ENCODE measurements at places on chromosomes 3 and 15. TPM values are rescaled to one million over a fixed set of nuclear protein-coding genes. Genes with fewer than 3 reads are reported as not detected.
A peak's percentile ranks its signal among the peaks of the same experiment; 100 is the strongest.

TASOR gene
- polyA plus RNA-seq, result 29.0 TPM

ZNF774 gene
- polyA plus RNA-seq, result 1.5 TPM

TMPRSS7 gene
- not detected for polyA plus RNA-seq

CACNA2D2 gene
- polyA plus RNA-seq, result 11.6 TPM

CKMT1A gene
- 0.38 TPM for polyA plus RNA-seq

DHFR2 gene
- 3.9 TPM for polyA plus RNA-seq

GOLGA8R gene
- 4.1 TPM for polyA plus RNA-seq

TRAT1 gene
- 0.20 TPM for polyA plus RNA-seq

GRCh38 chr3:184222521-184222920 lies 6.9 kb upstream of the VWA5B2 start:
- DNase-seq, result no peak

GRCh38 chr15:71962537-71962936 lies 152.2 kb downstream of the NR2E3 start:
- no peak for DNase-seq

DNA sequence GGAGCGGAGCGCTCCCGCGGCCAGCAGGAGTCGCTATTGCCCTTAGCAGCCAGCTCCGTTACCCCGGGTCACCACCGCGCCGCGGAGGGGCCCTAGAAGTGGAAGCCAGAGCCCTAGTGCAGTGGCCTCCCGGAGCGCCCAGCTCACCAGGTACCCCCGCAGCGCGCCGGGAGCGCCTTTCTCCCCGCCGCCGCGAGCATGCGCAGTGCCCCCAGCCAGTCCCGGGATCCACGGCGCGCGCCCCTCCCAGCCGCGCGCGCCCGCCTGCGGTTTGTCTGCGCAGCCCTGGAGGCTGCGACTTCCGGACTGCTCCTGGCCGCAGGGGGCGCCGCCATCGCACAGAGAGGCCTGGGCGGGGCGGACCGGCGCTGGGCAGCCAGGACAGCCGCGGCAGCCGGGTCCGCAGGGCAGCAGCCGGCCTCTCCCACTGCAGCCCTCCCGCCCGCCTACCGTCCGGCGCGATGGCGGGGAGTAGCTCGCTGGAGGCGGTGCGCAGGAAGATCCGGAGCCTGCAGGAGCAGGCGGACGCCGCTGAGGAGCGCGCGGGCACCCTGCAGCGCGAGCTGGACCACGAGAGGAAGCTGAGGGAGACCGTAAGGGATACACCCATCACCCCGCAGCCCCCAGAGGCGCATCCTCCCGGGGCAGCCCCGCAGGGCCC lies 5.7 kb downstream of the TPM1 start:
- DNase-seq, result peak; percentile 95

GRCh38 chr3:74590620-74591262 lies 23.7 kb downstream of the CNTN3 start:
- peak; percentile 12 for DNase-seq

- no peak for DNase-seq
These were observed 866.9 kb downstream of the ROBO1 start for GRCh38 chr3:78900880-78901279.

DNA sequence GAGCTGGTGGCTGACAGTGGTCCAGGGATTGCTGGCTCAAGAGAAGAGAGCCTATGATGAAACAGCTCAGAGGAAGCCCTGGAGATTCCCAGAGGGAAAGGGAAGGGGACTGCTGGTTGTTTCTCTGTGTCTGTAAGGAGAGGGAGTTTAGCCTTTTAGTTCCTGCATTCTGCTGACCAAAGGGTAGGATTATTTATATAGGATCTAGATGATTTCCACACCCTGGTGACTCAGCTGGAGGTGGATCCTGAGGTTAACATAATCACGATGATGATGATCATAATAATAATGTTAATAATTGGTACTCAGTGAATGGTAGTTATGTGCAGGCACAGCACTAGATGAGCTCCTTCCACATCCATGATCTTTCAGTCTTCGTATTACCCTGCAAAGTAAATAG lies 144.9 kb downstream of the EPHB1 start:
- DNase-seq, result no peak

DNA sequence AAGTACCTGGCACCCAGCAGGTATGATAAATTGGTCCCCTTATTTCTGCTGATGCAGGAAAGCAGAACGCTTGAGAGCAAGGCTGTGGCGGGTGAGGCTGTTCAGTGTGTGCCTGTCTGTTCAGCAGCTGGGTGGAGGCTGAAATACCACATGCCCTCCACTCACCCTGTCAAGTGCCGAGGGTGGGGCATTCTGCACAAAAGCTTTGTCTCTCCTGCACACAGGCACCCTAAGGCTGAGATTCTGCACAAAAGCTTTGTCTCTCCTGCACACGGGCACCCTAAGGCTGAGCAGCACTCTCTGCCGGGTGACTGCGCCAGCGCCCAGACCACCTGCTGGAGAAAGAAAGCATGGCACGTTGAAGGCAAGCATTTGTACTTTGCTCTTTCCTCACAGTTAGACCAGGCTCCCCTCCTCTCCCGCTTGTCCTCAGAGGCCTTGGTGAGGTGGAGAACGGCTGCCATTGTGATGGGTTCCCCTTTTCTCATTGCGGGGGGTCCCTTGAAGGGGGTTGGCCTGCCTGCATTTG lies 97.5 kb downstream of the BDH1 start:
- no peak for DNase-seq

DNA sequence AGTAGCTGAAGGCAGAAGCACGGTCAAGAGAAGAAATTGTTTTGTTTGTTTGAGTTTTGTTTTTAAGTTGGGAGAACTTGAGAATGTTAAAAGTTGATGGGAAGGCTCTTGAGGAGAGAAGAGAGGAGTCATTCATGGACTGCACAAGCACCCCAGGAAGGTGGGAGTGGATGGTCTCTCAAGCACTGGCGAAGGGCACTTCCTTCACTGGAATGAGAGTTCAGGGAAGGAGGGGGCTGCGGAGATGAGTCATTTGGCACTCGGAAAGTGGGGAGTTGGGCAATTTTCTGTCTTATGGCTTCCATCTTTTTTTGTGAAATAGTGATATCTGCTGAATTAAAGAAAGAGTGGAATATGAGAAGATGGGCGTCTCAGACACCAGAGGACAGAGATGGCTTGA lies 66.0 kb downstream of the ATP13A4 start:
- DNase-seq, result no peak

- DNase-seq, result no peak
These were observed 546.9 kb upstream of the CCDC54 start for GRCh38 chr3:106830334-106830733.

GRCh38 chr15:70245932-70246622 lies 148.4 kb upstream of the TLE3 start:
- peak; percentile 54 for DNase-seq

GRCh38 chr15:51448622-51449399 lies 107.4 kb downstream of the GLDN start:
- no peak for DNase-seq

DNA sequence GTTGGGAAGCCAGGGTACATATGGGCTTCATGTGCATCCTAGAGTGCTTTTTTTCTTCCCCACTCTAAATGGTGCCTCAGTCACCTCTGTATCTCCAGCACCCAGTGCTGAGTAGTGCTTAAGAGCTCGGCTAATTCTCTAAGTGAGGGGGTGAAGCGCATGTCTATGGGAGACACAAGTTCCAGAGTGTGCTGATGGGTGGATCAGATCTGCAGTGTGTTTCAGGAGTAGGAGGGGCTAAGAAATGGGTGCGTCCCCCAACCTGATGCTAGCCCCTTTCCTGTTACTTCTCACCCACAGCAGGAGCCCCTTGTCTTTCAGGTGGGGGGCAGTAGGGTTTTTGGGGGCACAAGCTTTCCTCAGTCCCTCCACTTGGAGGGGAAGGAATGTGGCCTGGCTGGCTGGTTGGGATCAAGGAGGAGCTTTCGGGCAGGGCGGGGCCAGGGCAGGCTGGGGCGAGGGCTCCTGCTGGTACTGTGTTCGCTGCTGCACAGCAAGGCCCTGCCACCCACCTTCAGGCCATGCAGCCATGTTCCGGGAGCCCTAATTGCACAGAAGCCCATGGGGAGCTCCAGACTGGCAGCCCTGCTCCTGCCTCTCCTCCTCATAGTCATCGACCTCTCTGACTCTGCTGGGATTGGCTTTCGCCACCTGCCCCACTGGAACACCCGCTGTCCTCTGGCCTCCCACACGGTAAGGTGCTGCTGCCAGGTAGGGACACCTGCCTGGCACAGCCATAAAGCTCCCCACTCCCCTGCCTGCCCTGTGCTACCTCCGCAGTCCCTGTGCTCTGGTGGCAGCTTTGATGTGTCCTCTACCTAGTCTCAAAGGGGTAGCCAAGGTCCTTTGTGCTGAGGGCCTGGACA lies at the start of gene IL17RE:
IL17RE (plus strand) TSS at position 477 of the 866 bp plus-strand sequence; CDS start at position 562, 85 bp downstream.
- DNase-seq, result no peak

DNA sequence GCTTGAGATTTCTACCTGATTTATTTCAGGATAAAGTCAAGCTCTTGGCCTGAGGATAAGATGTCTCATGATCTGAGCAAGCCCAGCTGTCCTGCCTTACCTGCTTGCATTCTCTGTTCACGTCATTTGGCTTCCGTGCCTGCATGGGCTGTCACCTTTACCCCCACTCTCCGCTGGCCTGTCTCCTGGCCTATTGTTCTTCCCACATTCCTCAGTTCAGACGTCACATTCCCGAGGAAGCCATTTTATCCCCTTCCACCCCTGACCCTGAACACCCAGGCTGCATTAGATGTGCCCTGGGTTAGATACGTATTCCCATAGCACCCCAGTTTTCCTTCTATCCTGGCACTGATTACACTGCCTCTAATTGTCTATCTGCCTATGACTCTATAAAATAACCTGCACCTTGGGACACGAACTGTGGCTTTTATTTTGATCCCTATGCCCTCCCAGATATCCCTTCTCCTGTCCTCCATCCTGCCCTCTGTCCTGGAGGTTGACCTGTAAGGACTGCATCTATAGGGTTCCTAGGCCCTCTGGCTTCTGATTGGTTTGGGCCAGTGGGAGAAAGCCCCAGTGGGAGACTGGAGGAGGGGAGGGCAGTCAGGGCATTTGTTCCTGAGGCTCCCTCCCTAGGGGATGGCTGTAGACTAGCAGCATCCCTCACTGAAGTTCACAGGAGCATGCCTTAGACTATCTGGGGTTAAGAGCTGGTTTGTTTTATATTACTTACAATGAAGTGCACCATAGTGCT lies 19.2 kb upstream of the UBE2Q2 start:
- no peak for DNase-seq

DNA sequence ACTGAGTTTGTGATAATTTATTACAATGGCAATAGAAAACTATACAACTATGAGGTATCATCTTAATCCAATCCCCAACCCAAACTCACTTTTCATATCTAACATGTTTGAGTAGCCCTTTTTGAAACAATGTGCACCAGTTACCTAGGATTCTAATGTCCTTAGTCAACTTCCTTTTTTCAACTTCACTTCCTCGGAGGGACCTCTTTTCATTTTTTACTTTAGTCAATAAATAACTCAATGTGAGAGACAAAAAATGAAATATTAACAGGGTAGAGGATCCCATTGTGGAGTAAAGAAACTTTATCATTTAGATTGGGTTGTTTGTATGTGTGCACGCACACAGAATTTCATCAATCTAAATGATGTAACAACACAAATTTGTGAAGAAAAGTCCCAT lies 193.6 kb upstream of the LRRC3B start:
- DNase-seq, result no peak

DNA sequence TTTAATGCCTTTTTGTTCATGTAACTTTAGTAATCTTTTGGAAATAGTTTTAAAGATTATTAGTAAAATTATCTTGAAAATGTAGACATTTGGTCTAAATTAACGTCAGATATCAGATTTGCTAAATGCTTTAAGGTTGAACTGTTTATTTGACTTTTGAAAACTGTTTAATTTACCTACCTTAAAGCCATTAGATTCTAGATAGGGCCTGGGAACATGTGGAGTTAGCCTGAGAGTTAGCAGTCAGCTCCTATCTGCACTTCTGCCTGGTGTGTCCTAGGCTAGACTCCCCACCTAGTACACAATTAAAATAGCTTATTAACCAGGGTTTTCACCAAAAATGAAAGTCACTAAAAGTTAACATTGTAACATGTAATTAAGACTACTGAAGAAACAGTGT lies 53.7 kb upstream of the CFAP20DC start:
- no peak for DNase-seq

- DNase-seq, result no peak
These were observed 368.2 kb downstream of the IL20RB start for GRCh38 chr3:137325934-137326333.

GRCh38 chr3:112873632-112874031 lies 27.0 kb upstream of the CD200R1L start:
- peak; percentile 6 for DNase-seq

DNA sequence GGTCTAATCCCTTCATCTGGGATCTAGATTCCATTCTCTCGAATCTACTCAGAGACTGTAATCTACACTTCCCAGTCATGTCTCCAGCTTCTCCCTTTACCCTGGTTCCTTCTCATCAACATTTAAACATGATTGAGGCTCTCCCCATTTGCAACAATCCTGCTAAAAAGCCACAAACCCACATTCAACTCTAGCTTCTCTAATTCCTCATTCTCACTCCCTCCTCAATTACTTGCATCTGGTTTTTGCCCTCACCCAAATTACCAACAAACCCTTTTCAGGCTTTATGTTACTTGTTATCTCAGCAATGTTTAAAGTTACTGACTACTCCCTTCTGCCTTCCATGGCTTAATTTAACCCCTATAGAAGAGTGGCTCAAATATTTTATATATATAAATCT lies 11.5 kb downstream of the ETFA start:
- DNase-seq, result no peak

GRCh38 chr15:96340598-96341512 lies 10.4 kb downstream of the NR2F2 start:
- DNase-seq, result peak; percentile 95

GRCh38 chr3:32743934-32744333 lies 58.9 kb downstream of the CNOT10 start:
- no peak for DNase-seq

DNA sequence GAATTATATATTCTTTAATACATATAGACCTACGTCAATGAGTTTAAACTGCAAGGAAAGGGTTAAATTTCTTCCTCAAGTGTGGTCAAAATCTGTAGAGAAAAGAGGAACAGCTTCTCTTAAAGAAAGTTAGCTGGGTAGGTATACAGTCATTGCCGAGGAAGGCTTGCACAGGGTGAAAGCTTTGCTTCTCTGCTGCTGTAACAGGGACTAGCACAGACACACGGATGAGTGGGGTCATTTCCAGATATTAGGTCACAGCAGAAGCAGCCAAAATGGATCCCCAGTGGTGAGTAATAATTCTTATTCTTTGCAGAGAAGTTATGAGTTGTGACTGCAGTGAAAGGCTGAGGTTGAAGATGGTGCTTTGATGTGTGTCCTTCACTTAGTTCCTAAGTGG lies at the start of gene CD86:
CD86 (plus strand) TSS at position 148 of the 400 bp plus-strand sequence; CDS start at position 276, 128 bp downstream.
- DNase-seq, result peak; percentile 58

DNA sequence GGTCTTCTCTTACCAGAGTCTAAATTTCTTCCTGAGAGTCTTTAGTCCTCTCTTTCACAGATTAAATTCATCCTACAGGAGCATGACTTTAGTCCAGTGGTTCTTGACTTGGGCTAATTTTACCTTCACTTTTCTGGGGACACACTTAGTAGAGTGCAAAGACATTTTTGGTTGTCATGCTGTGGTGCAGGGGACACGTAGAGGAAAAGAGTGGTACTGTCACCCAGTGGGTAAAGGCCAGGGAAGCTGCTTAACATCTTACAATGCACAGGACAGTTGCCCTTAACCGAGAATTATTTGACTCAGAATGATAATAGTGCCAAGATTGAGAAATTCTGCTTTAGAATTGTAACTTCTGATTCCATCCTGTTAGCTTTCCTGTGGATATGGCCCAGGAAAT lies 772.5 kb upstream of the GRM7 start:
- DNase-seq, result no peak
